ENCODE measurements at places on chromosomes 2 and 18.

DNA sequence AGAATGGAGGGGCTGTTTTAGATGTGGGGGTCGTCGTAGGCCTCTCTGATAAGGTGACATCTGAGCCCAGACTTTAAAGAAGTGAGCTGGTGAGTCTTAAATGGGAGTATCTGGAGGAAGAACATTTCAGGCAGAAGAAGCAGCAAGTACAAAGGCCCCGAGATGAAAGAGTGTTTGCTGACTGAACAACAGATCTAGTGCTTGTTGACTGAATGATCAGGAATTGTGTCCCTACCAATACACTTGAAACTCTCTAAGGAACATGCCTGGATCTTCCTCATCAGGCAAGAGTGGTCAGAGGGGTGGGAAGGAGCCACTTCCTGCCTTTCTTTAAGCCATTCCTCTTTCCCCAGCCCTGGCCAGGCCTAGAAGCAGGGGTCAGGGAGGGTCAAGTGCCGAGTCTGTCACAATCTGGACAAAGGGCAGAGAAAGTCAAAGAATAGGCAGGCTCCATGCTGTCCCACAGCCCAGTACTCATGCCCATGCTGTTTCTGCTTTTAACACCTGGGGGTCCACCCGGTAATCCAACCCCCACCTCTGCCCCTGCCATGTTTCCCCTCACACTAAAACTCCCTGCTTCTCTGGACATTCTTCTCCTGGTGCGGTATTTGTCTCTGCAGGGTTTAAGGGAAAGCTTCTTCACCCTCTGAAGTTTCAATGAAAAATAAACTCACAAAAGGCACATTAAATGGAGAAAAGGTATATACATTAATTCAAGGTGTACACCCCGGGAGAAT is 3.0 kb upstream of the TMEM37 start:
- H3K4me1 ChIP-seq = peaks cover 5% of the 10 kb centered on the region
- no peaks in the 10 kb centered on the region for H3K36me3 ChIP-seq
- no peak for DNase-seq

GRCh38 chr2:80711915-80712314 is 407.4 kb upstream of the LRRTM1 start:
- no peaks in the 10 kb centered on the region for H3K27me3 ChIP-seq
- no peak overlapping the region for H3K27ac ChIP-seq
- H3K36me3 ChIP-seq = no peaks in the 10 kb centered on the region
- H3K4me3 ChIP-seq = no peak overlapping the region
- H3K4me1 ChIP-seq = no peaks in the 10 kb centered on the region
- DNase-seq = no peak

DNA sequence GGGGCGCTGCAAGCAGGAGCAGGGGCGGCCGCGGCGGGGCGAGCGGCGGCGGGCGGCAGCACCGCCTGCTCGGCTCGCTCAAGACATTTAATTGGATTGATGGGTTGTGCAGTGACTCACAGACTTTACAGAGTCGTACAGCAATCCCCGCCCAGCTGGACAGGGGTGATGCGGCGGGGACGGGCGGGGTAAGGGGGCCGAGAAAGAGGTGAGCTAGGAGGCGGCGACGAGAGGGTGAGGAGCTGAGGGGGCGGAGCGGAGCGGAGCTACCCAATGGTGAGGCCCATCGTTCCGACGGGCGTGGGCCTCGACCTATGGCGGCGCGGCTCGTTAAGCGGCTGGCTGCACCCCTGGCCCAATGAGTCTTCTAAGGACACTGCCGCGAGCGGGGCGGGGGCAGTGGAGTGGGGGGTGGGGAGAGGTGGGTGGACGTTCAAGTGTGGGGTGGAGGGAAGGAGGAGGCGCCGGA is 97.1 kb upstream of the SERTAD2 start:
- DNase-seq = peak; percentile 98
- H3K36me3 ChIP-seq = no peaks in the 10 kb centered on the region
- H3K27me3 ChIP-seq = no peaks in the 10 kb centered on the region
- H3K4me3 ChIP-seq = peak overlapping the region; percentile 89

GRCh38 chr18:4237664-4238041 is 217.5 kb downstream of the DLGAP1 start:
- H3K27me3 ChIP-seq = no peaks in the 10 kb centered on the region
- H3K4me1 ChIP-seq = no peaks in the 10 kb centered on the region
- no peak overlapping the region for H3K4me3 ChIP-seq
- no peak for DNase-seq
- no peaks in the 10 kb centered on the region for H3K36me3 ChIP-seq
- no peak overlapping the region for H3K27ac ChIP-seq

- no peak for DNase-seq
- H3K27me3 ChIP-seq = no peaks in the 10 kb centered on the region
- no peak overlapping the region for H3K4me3 ChIP-seq
- no peaks in the 10 kb centered on the region for H3K36me3 ChIP-seq
- peaks cover 7% of the 10 kb centered on the region for H3K4me1 ChIP-seq
- H3K27ac ChIP-seq = peak overlapping the region; percentile 19
These were observed 57.9 kb upstream of the EPAS1 start for GRCh38 chr2:46239175-46239846.

DNA sequence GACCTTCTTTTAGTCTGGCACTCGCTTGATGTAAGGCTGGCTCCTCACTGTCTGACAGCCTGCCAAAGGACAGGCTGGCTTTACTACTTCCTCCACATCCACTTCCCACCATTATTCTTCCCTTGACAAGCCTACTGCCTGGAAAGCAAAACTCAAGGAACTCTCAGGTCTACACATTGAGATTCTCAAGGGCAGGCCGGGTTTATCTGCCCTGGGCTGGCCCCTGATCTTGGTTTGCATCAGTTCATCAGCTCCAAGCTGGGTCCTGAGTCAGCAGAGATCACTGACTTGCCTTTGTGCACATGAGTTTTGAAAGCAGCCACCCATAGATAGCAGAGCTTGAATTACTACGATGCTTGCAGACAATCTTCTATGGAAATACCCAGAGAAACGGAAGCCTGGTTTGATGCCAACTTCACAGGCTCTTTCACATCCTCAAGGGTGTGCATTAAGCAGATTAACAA is 53.9 kb downstream of the KCTD18 start:
- peaks cover 3% of the 10 kb centered on the region for H3K4me1 ChIP-seq
- H3K36me3 ChIP-seq = no peaks in the 10 kb centered on the region
- no peak overlapping the region for H3K27ac ChIP-seq
- DNase-seq = no peak

GRCh38 chr18:48803518-48803917 is 147.2 kb downstream of the SMAD7 start:
- H3K4me1 ChIP-seq = peaks cover 11% of the 10 kb centered on the region
- H3K36me3 ChIP-seq = no peaks in the 10 kb centered on the region
- H3K27me3 ChIP-seq = no peaks in the 10 kb centered on the region
- no peak for DNase-seq
- no peak overlapping the region for H3K4me3 ChIP-seq
- H3K27ac ChIP-seq = no peak overlapping the region

- no peak overlapping the region for H3K4me3 ChIP-seq
- no peaks in the 10 kb centered on the region for H3K4me1 ChIP-seq
- no peaks in the 10 kb centered on the region for H3K27me3 ChIP-seq
- H3K36me3 ChIP-seq = no peaks in the 10 kb centered on the region
- no peak for DNase-seq
These were observed 242.4 kb upstream of the ZNF521 start for GRCh38 chr18:25594351-25594750.

- no peaks in the 10 kb centered on the region for H3K36me3 ChIP-seq
- no peak for DNase-seq
- H3K27me3 ChIP-seq = no peaks in the 10 kb centered on the region
- H3K27ac ChIP-seq = no peak overlapping the region
- no peaks in the 10 kb centered on the region for H3K4me1 ChIP-seq
- H3K4me3 ChIP-seq = no peak overlapping the region
These were observed 104.0 kb downstream of the ACAA2 start for GRCh38 chr18:49709347-49709690.

GRCh38 chr18:74456349-74457042 is 612 bp downstream of the DIPK1C start:
- no peak for DNase-seq
- H3K4me3 ChIP-seq = no peak overlapping the region
- no peaks in the 10 kb centered on the region for H3K36me3 ChIP-seq
- H3K27me3 ChIP-seq = peaks cover 30% of the 10 kb centered on the region

DNA sequence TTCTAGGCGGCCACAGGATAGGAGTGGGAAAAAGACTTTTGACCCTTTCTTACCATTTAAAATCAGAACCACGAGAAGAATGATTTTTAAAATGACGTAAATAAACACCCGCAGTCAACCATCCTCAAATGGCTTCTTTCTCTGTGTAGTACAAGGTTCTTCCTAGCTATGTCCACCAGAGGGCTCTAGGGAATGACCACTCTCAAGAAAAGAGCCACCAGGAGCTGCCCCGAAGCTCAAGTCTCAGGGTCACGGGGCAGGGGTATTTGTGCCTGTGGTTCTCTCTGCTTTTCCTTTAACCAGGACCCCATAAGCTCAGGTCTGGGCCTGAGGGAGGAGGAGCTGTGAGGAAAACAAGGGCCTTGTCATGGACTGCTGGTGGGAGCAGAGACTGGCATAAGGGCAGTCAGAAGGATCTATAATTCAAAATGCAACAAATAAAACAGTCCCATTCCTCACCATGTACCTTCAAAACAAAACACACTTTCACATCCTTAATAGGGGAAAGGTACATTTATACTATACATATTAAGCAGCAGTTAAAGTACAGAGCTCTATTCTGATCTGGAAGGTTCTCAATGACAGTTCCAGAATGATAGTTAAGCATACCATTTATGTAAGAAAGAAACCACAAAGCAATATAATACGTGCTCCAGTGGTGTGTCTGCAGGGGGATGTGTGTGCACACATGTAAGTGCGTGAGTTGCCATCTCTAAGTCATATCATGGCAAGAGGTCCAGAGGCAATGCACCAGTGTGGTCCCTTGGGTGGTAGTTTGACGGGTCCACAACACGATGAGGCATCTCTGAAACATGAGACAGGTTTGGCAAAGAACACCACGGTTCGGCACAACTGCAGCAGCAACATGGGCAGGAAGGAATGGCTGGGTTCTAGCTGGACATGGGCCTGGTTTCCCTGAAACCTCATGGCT is 18.6 kb downstream of the LYPD1 start:
- H3K4me3 ChIP-seq = no peak overlapping the region
- H3K27ac ChIP-seq = no peak overlapping the region
- H3K36me3 ChIP-seq = no peaks in the 10 kb centered on the region
- DNase-seq = no peak

DNA sequence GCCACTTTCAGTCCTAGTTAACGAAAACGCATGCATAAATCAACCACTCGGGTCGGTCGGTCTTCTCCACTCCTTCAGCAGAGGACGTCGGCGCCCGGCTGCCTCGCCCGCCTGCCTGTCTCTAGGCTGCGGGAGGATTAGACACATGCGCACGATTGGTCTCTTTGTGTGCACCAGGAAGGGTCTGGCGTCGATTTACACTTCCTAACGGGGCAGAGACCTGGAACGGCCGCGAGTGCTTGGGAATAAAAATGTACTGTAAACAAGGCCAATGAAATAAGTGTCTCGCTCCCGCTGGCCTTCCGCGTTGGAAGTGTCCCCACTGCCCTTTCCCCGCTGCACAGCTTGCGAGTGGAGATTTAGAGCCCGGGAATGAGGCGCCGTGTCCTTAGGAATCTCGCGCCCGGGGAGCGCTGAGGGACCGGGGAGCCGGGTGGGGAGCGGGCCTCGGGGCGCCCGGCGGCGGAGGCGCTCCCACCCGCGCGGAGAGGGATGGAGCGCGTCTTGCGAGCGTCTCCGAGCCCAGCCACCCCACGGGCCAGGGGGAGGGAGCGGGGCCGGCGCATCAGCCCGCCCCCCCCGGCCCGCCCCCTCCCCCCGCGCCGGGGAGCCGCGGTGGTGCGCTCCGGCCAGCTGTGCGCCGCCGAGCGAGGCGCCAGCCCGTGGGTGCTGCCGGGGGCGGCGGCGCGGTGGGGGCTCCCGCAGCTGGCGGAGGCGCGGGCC is at the start of gene DOK6:
DOK6 (plus strand) TSS at position 636 of the 723 bp plus-strand sequence.
- no peak for DNase-seq
- no peaks in the 10 kb centered on the region for H3K4me1 ChIP-seq
- H3K27ac ChIP-seq = no peak within 1 kb of the TSS
- peaks cover 19% of the 10 kb centered on the region for H3K27me3 ChIP-seq

DNA sequence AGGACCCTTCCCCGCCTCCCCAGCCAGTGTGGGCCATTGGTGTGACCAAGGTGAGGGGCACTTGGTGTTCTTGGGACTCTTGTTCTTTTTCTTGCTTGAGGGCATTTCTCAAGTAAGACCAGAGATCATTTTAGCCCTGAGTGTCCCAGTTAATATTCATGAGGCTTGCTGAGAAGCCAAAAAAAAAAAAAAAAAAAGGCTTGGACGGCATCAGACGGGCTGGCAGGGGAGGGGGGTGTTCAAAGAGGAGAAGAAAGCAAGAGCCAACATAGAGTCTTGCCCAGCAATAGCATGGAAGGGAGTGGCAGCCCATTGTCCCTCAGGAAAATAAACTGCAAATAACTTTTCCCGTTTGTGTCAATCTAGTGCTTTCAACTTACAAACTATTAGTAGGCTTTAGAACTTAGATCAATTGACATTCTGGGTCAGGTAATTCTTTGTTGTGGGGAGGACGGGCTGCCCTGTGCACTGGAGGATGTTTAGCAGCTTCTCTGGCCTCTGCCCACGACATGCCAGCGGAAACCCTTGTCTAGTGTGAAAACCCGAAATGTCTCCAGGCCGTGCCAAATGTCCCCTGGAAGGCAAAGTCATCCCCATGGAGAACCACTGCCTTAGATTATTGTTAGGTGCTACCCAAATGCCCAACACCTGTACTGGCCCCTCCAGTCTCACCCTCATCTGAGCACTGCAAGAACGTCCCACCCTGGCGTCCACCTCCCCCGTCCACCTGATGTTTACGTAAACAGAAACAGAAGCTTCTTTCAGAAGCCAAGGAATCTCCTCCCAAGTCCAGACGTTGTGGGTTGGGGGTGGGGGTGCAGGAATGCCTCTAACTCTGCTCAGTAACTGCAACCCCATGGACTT is 163.4 kb downstream of the BCL2 start:
- peak; percentile 13 for DNase-seq
- H3K27me3 ChIP-seq = no peaks in the 10 kb centered on the region
- H3K36me3 ChIP-seq = no peaks in the 10 kb centered on the region
- H3K27ac ChIP-seq = peak overlapping the region; percentile 98
- peak overlapping the region; percentile 27 for H3K4me3 ChIP-seq

DNA sequence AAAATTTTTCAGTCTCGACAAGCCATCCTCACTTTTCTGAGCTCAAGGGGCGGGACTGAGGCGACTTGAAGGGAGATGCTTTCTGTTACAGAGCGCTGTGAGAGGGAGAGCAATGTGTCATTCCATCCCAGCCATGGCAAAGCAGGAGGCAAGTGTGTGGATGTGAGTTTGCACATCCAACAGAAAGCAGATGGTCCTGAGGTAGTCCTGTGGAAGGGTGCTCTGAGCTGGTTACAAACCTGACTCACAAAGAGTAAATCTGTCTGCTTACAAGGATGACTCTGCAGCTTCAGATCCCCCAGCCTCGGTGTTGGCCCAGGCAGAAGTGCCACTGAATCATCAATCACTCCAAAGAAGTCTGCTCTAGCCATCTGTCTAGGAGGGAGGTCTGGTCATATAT is 482.0 kb upstream of the DCC start:
- no peak for DNase-seq
- H3K4me1 ChIP-seq = no peaks in the 10 kb centered on the region
- H3K27ac ChIP-seq = no peak overlapping the region

All from effector memory CD4-positive, alpha-beta T cell (primary cell).